Spinal cord (tissue), 10 donors: ENCODE measurements at places on chromosomes 12 and 14.
A peak's percentile ranks its signal among the peaks of the same experiment; 100 is the strongest.

DNA sequence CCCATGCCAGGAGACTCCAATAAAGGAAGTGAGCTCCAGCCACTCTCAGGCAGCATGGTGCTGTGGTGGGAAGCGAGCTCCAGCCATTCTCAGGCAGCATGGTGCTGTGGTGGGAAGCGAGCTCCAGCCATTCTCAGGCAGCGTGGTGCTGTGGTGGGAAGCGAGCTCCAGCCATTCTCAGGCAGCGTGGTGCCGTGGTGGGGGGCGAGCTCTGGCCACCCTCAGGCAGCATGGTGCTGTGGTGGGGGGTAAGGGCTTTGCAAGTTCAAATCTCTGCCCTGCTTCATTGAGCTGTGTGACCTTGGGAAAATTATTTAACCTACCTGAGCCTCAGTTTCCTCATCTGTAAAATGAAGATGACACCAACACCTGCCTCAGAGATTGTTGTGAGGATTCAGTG lies 975.1 kb downstream of the BCL11B start:
- H3K27ac ChIP-seq, result no peak overlapping the region
- H3K27me3 ChIP-seq, result no peaks in the 10 kb centered on the region
- H3K4me3 ChIP-seq, result no peak overlapping the region

DNA sequence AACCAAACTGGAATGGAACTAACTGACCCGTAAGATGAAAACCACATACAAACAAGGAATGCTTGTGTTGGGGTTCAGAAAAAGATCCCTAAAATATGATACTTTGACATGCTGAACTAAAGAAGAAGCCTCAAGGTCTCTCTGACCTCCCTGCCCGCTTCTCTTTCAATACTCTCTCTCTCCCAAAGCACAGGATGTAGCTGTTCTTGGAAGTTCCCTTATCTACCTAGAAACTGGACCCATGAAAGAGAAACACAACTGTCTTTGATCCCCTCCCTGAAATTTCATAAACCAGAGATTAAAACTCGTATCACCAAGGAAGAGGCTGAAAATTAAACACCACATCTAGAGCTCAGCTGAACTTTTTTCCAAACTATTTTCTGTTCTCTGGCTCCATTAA lies 76.7 kb upstream of the FERMT2 start:
- H3K4me3 ChIP-seq, result no peak overlapping the region
- no peaks in the 10 kb centered on the region for H3K27me3 ChIP-seq
- peaks cover 4% of the 10 kb centered on the region for H3K4me1 ChIP-seq
- H3K36me3 ChIP-seq, result no peaks in the 10 kb centered on the region

GRCh38 chr12:107983756-107984472 lies 145.2 kb upstream of the WSCD2 start:
- no peaks in the 10 kb centered on the region for H3K4me1 ChIP-seq
- no peak for DNase-seq
- no peaks in the 10 kb centered on the region for H3K27me3 ChIP-seq
- no peak overlapping the region for H3K4me3 ChIP-seq

DNA sequence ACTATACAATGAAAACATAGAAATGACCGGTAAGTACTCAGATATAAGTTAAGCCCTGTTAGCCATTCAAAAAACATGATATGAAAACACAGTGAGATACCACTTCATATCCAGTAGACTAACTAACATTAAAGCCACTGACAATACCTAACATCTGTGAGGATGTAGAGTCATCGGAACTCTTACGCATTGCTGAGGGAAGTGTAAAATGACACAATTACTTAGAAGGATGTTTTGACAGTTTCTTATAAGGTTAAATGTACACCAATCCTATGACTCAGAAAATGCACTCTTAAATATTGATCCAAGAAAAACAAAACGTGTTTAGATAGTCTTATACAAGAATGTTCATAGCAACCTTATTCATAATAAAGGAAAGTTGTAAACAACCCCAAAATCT lies 782.9 kb downstream of the BCL11B start:
- H3K4me1 ChIP-seq, result no peaks in the 10 kb centered on the region
- no peak for DNase-seq
- no peak overlapping the region for H3K27ac ChIP-seq
- no peaks in the 10 kb centered on the region for H3K36me3 ChIP-seq
- no peaks in the 10 kb centered on the region for H3K27me3 ChIP-seq

DNA sequence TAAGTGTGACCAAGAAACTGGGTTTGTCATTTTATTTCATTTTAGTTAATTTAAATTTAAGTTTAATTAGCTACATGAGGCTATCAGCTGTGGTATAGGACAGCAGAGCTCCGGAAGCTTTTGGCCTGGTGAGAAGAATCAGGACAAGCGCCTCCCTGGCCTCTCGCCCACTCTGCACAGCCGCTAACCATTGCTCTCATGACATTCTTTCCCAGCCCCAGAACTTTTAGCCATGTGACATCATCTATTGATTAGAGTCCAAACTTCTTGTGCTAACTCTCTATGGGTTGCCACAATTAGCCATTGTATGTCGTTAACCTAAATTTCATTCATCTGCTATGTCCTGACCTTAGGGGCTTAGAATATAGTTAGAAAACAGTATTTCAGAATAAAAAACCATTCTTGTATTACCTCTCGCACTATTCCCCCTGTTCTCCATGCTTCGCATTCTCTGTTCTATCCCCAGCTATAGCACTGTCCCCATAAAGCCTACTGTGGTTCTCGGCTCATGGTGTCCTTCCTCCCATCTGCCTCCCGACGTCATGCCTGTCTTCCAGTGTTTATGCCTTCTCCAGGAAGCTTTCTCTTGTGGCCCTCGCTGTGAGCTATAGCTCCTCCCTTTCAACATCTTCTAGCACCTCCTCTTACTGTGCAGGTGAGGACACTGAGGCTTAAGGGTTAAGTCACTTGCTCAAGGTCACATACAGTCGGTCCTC lies 23.5 kb downstream of the SSH1 start:
- H3K4me1 ChIP-seq, result peaks cover 39% of the 10 kb centered on the region
- H3K27ac ChIP-seq, result peak overlapping the region; percentile 96
- H3K27me3 ChIP-seq, result no peaks in the 10 kb centered on the region
- H3K4me3 ChIP-seq, result no peak overlapping the region
- H3K36me3 ChIP-seq, result peaks cover 30% of the 10 kb centered on the region
- DNase-seq, result no peak

GRCh38 chr12:122100568-122100967 lies 22.0 kb downstream of the MLXIP start:
- H3K27ac ChIP-seq, result no peak overlapping the region
- H3K4me3 ChIP-seq, result no peak overlapping the region
- peaks cover 2% of the 10 kb centered on the region for H3K36me3 ChIP-seq
- DNase-seq, result no peak
- no peaks in the 10 kb centered on the region for H3K27me3 ChIP-seq

GRCh38 chr12:94614288-94614721 lies 36.1 kb downstream of the TMCC3 start:
- DNase-seq, result peak; percentile 84
- peaks cover 26% of the 10 kb centered on the region for H3K4me1 ChIP-seq
